ENCODE measurements at places on chromosomes 2 and 18. TPM values are rescaled to one million over a fixed set of nuclear protein-coding genes. Genes with fewer than 3 reads are reported as not detected.

- DNase-seq = no peak
Observed at GRCh38 chr2:112150447-112150846, 12.3 kb downstream of the FBLN7 start.

GRCh38 chr2:237457388-237457941 lies 29.6 kb upstream of the MLPH start:
- DNase-seq = no peak

DNA sequence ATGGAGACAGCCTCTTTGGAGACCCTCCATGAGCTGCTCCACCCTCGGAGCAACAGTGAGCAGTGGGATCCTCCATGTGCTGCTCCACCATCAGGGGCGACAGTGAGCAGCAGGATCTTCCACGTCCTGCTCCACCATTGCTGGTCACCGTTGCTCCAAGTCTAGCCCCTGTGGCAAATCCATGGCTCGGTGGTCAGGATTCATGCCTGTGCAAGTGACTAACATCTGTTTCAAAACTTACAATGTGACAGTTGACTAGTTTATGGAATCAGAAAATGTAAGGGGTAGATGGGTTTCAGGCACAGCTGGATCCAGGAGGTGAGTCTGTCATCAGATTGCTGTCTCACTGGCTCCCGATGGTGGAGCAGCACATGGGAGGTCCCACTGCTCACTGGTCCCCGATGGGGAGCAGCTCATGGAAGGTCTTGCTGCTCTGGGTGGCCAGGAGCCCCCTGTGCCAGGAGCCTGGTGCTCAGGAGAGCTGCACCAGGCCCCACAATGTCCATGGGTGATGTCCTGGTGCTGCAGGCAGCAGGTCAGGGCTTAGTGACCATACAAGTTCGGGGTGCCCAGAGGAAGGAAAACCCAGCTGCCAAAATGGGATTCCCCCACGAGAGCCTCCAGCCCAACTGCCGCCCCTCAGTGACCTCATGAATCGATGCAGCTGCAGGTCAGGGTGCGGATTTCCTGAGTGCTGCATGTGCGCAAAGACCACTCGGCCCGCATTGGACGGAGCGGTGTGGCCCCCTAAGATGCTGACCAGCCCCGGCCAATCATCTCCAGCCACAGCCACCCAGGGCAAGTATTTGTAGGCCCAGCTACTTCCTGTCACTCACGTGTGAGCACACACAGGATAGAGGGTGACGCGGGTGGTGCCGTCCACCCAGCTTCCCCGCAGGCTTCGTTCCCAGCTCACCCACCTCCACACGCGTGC lies 116.5 kb upstream of the OTOS start:
- no peak for DNase-seq

DNA sequence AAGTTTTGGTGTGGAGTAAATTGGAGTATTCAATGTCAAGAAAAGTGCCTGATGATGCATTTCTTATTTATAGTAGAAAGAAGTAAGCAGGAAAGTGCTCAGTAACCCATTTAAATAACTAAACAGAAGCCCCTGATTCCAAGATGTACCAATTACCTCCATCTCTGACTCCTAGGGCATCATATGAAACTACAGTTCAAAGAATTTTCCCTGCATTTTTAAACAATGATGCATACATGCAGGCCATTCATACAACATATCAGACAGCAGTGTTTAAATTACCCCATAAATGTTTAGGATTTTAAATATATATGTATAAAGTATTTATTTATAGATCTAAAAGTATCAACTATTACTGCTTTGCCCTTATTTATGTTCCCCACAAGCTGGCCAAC lies 36.2 kb downstream of the FTCDNL1 start:
- DNase-seq = no peak

DNA sequence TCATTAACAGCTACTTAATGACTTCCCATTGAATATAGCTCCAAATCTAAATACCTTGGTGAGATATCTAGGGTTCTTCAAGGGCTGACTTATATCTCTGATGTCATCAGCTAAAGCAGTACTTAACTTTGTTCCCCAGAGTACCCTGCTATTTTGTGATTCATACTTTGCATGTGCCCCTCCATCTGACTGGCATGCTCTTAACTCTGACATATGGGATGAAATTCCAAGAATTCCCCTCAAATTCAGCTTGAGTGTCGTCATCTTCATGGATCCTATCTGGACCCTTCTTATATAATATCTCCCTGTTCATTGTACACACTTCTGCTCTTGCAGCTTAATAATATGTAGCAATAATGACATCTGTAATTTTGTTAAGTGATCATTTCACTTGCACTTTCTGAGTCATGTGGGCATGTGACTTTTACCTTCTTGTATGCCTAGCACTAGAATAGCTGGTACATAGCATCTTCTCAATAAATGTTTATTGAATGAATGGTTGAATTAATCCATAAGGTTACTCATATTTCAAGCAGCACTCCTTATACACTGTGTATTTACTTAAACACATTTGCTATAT lies 172.9 kb downstream of the WDR7 start:
- DNase-seq = no peak

DNA sequence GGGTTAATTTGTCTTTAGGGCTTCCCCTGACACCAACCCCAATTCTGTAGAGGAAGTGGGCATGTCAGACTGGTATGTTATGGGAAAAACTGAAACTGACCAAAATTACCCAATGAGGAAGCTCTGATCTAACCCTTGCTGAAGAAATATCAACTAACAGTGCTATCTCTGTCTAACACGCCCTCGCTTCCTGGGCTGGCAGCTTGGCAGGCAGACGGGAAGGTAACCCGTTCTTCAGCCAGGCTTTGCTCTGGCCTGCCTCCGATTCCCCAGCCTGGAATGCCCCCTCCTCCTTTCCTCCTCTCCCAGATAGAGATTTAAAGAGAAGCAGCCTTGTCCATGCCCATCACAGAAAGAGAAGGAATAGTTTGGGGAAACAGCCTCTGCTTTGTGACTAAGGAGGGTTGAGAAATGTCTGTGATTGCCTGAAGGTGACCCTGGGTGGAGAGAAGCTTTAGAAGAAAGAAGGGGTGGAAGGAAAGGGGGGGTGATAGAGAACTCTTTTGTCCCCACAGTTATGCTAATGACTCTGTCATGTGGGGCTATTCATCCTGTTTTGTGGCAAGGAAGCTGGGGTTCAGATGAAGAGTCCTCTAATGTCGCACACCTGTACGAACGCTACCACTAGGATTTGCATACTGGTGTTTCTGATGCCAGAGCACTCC lies 15.4 kb downstream of the HK2 start:
- peak; percentile 39 for DNase-seq

- DNase-seq = no peak
Observed at GRCh38 chr2:8412082-8412481, 269.8 kb upstream of the ID2 start.

DNA sequence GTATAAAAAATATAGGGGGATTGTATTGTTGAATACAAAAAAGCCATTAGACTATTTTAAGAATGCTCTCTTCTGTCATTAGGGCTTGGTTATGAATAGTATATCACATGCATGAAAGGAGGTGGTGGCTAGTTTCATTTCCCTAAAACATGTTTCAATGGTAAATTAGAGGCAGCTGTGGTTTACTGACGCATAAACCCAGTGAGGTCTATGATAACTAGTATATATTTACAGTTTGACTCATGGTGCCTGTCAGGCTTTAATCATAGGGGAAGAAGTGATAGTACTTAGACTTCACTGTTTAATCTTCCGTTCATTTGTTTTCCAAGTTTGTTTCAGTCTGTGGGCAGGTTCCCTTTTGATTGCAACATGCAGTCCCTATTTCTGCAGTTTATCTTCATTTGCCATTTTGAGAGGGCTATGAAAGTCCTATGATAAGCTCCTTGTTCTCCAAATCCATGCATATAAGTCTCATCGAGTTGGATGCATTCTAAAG lies 55.1 kb upstream of the MAP4K3 start:
- DNase-seq = peak; percentile 54

GRCh38 chr2:208249296-208249695 lies 5.6 kb downstream of the IDH1 start:
- DNase-seq = no peak

DNA sequence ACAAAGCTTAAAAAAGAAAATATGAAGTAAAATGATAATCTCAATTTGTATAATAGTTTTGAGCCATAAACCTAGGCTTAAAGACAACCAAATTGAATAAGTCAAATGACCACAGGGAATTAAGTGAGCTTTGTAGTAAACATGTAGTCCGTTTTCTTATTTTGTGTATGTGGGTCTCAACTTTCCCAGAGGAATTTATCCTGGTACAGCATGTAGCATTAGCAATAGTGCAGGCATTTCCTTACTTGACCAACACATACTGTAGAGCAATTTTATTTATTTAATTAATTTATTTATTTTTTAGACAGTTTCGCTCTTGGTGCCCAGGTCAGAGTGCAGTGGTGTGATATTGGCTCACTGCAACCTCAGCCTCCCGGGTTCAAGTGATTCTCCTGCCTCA lies 37.5 kb upstream of the MTCL1 start:
- DNase-seq = no peak

DNA sequence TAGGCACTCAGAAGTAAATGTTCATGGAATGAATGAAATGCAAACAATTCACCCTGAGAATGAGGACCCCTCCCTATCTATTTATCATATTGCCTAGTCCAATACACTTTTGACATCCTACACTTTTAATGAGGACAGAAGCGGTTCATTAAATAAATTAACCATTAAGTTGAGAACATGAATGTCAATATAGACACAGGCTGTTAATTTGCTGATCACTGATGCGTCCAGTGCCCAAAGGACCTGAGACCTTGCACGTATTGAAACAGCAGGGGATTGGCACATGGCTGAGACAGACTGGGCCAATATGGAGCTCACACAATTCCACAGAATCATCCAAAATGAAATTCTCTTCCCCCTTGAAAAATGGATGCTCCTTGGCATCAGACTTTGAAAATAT lies 430.0 kb downstream of the SLC4A3 start:
- no peak for DNase-seq

- no peak for DNase-seq
Observed at GRCh38 chr2:96762529-96763311, 2.0 kb downstream of the CNNM4 start.

HOXD1 gene
- not detected for total RNA-seq

SPATA3 gene
- 1.9 TPM for total RNA-seq

NRP2 gene
- 2.5 TPM for total RNA-seq

ITGA6 gene
- 7.0 TPM for total RNA-seq

All from activated T-cell treated with anti-CD3 and anti-CD28 coated beads, Interleukin-2, amount 50 U/mL, for 72 hours (primary cell).